Psoas muscle (tissue), 8 donors: ENCODE measurements at places on chromosomes 13 and 19.

GRCh38 chr13:98978280-98978679 lies 416 bp upstream of the DOCK9 start:
- no peak for DNase-seq

- peak; percentile 84 for DNase-seq
These were observed at the start of gene MAB21L1 for GRCh38 chr13:35475960-35476943. TSS of gene MAB21L1 (minus strand) at chr13:35476689. CDS start at chr13:35476138, 551 bp downstream.

GRCh38 chr13:39215971-39216370 lies 177.7 kb downstream of the NHLRC3 start:
- DNase-seq = no peak

- no peak for DNase-seq
These were observed 768 bp upstream of the SLC44A2 start for GRCh38 chr19:10624585-10624984.

GRCh38 chr13:114145722-114146121 lies 13.3 kb upstream of the RASA3 start:
- DNase-seq = no peak

DNA sequence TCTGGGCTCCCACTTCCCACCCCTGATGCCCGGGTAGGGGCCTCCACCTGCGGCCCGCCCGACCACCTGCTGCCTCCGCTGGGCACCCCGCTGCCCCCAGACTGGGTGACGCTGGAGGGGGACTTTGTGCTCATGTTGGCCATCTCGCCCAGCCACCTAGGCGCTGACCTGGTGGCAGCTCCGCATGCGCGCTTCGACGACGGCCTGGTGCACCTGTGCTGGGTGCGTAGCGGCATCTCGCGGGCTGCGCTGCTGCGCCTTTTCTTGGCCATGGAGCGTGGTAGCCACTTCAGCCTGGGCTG lies 7.9 kb downstream of the DBP start:
- DNase-seq = no peak

DNA sequence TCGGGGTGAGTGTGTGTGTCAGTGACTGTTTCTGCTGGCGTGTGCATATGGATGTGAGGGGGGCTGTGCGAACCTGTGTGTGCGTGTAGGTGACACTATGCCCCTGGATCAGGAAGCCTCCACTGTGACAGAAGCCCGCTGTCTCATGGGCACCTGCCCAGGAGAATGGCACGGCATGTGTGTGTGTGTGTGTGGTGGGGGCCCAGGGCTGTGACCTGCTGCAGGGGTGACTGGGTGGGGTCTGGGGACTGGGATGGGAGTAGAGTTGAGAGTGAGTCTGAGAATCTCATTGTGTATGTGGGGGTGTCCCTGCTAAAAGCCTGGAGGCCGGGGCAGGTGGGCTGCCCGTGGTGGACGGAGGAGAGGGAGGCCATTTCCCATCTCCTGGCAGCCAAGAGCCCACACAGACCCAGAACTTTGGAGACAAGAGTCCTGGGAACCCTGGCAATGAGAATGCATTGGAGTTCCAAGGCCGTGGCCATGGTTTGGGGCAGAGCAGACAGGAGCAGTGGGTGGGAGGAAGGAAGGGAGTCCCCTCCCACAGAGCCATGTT lies 6.4 kb upstream of the TPM4 start:
- no peak for DNase-seq

- no peak for DNase-seq
These were observed 94.5 kb downstream of the LIG4 start for GRCh38 chr13:108120856-108121255.

DNA sequence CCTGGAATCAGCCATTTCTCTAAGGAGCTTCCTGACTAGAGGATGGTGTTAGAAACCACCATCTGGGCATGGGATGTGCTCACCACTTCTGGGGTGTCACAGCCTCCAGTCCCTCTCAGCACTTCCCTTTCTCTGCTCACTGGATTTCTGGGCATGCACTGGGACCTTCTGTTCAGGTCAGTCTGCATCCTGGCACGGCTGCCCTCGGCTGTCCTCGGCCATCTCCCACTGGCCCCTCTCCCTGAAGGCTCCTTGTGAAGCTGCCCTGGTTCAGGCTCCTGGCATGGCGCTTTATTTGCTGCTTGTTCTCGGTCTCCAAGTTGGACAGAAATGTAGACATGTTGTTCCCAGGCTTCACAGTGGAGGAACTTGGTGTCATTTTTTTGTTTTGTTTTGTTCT lies 60.0 kb downstream of the TEX29 start:
- no peak for DNase-seq

DNA sequence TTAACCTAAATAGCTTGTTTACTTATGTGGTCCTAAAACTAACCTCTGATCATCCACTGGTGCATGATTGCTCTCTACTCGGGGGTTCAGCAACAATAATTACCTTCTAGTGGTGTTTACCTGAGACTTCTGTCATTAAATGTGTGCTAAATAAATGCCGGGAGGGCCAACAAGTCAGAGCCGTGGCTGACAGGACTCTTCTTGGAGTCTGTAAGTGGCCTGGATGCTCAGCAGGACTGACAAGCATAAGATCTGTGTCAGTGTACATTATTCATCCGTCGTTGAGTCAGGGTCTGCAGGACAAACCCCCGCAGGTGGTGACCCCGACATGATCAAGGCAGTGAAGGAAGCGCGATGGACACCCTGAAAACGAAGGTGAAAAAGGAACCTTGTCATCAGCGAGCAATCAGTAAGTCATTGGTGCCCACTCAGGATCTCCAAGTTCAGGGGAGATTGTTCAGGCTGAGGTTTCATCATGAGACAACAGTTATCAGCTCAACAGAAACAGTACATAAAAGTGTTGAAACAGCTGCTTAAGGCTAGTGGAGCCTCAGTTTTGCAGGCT lies 1466.9 kb downstream of the UQCRFS1 start:
- DNase-seq = no peak

DNA sequence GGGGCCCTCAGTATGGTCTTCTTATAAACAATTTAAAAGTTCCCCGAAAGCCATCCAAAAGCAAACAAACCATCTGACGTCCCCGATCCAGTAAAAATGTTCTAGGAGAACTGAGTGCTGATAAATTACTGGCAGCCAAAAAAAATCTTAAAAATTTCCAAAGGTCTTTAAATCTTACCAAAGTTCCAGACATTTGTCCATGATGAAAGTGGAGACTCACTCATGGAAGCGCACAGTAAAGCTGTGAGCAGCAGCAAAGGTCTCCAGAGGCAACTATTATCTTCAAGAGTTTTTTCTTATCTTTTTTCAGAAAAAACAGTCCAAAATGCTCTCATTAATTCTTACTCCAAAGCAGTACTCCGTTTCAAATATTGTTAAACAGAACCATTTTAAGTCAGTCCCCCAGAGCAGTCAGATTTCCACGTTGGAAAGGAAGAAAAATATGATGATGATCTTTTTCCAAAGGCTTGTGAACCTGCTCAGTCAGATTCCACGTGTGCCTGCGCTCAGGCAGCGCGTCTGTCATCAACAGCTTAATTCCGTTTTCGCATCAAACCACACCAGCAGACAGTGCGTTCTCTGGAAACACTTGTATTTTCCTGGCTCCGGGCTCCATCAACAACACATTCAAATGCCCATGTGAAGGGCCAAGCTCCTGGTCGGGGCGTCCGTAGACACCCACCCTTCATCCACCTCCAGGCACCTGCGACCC lies 85.4 kb downstream of the COL4A1 start:
- DNase-seq = no peak

DNA sequence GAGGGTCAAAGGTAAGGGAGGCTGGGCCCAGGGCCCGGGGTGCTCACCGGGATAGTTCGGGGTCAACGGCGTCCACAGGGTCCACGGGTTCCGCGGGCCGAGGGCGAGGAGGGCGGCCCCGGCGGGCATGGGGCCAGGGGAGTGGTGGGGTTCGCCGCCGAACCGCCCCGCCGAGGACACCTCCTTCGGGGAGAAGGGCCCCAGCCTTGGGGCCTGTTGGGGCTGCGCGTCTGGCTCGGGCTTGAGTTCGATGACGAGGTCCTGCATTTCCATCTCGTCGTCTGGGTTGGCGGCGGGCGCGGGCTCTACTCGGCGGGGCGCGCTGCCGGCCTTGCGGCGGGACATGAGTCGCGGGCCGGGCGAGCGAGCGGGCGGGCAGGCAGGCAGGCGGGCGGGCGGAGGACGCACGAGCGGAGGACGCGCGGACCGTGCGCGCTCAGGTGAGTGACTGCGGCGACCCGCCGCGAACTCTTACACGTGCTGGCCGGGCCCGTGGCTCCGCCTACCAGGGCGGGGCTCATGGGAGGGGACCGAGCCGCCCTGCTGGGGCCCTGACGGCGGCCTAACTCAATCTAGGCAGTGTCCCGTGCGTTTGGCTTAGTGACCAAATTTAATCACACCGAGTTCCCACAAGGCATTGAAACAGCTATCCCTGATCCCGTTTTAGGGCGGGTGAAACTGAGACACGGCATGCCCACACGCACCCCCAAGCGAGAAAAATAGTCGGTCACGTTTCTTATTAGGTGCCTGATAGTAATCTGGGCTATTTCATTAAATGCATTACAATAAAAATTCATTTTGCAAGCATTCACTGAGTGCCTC lies at the start of gene ZNF296:
Gene ZNF296, minus strand, starts transcription at position 450 of the 822 bp plus-strand sequence. Its CDS starts 105 bp downstream, at position 345.
- peak; percentile 88 for DNase-seq

DNA sequence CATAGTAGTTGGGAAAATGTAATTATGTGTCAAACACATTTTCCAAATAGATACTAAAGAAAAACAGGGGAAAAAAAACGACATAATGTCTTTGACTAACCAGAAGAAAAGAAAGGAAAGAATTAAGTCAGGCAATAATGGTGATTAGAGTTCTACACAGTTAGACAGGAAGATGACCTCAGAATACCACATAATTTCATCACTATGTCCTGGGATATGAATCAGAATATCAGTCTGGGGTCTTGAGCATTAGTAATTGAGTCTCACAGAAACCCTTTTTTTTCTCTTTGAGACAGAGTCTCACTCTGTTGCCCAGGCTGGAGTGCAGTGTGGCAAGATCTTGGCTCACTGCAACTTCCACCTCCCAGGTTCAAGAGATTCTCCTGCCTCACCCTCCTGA lies 503.4 kb downstream of the SLITRK1 start:
- no peak for DNase-seq

DNA sequence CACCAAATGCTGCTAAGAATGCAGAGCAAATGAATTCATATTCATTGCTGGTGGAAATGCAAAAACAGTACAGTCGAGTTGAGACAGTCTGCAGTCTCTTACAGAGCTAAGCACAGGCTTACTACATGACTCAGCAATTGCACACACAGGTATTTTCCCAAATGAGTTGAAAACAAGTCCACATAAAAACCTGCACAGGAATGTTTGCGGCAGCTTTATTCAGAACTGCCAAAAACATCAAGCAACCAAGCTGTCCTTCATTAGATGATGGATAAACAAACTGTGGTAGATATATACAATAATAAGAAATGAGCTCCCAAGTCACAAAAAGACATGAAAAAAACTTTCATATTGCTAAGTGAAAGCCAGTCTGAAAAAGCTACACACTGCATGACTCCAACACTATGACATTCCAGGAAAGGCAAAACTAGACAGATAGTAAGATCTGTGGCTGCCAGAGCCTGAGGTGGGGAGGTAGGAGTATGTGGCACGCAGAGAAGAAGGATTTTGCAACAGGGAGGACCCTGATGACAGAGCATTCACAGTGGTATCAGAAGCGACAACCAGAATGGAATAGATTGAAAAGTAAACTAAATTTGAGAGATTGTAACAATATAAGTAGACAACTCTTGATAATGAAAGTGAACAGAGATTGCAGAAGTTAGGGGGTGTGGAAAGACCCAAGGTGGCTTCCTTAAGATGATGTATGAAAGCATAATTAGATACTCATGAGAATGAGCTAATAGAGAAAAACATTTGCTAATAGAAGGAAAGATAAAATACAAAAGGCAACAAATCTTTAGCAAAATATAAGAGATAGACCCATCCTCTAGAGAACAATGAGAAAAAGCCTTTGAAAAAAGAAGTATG lies 52.7 kb downstream of the TSC22D1 start:
- DNase-seq = no peak

DNA sequence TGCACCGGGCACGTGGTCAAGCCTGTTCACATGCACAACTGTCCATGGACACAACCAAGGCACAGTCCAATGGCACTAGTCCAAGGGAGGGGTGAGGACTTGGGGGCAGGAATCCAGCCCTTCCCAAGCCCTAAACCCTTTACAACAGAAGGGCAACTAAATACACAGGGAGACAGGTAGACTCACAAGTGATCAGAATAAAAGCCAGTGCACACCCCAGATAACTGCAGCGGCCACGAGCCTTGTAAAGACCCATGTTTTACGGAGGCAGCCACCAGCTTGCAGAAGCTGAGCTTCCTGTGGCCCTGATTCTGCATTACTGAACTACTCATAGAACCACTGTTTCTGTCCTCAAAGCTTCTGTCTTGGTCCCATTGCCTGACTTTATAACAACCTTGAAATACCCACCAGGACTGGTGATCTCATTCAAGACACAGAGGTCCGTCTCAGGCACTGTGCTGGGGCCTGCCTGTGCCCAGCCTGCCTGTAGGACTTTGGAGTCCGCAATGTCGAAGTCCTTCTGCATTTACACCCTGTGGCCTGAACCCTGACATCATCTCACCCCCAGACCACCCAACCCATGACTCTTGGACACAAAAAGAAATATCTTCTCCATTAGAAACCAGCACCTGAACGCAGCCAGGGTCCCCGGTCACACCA lies 181.2 kb downstream of the COL4A1 start:
- DNase-seq = no peak

DNA sequence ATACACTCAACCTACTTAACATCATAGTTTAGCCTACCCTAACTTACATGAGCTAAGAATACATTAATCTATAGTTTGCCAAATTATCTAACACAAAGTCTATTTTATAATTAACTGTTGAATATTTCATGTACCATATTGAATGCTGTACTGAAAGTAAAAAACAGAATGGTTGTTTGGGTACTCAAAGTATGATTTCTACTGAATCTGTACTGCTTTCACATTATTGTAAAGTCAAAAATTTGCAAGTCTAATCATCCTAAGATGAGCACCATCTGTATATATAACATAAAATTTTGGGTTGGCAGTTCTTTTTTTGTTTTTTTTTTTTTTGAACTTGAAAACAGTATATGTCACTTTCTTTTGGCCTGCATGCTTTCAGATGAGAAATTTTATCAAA lies 1212.6 kb downstream of the SLITRK5 start:
- no peak for DNase-seq

DNA sequence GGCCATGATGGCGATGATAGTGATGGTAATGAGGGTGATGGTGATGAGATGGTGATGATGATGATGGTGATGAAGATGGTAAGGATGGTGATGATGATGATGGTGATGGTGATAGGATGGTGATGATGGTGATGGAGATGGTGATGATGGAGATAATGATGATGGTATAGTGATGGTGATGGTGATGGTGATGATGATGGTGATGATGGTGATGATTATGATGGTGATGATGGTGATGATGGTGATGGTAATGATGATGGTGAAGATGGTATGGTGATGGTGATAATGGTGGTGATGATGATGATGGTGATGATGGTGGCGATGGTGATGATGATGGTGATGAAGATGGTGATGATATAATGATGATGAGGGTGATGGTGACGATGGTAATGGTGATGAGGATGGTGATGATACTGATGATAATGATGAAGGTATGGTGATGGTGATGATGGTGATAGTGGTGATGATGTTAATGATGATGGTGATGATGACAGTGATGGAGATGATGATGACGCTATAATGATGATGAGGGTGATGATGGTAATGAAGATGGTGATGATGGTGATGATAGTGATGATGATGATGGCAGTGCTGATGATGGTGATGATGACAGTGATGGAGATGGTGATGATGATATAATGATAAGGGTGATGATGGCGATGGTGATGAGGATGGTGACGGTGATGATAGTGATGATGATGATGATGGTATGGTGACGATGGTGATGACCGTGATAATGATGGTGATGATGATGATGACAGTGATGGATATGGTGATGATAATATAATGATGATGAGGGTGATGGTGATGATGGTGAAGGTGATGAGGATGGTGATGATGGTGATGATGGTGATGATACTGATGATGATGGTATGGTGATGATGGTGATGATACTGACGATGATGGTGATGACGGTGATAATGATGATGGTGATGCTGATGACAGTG lies 37.5 kb downstream of the ZNF557 start:
- no peak for DNase-seq
